ENCODE measurements at places on chromosomes 11 and 22.

DNA sequence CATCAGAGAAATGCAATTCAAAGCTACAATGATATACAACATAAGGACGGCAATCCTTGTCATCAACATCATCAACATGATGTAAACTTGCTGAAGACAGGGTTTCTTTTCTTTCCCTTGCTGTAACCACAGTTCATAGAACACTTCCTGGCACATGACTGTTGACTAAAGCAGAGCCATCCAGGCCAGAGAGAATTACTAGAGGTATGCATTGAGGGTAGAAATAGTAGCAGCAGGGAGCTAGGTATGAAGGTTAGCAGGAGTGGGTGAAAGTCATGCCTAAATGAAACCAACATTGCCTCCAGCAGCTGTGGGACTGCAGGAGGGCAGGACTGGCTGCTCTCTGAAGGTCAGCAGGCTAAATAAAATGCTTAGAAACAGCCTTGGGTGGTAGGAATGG lies 103.7 kb downstream of the LRRC32 start:
- DNase-seq: no peak

GRCh38 chr11:57315491-57315890 lies 9.3 kb downstream of the TNKS1BP1 start:
- DNase-seq: no peak

DNA sequence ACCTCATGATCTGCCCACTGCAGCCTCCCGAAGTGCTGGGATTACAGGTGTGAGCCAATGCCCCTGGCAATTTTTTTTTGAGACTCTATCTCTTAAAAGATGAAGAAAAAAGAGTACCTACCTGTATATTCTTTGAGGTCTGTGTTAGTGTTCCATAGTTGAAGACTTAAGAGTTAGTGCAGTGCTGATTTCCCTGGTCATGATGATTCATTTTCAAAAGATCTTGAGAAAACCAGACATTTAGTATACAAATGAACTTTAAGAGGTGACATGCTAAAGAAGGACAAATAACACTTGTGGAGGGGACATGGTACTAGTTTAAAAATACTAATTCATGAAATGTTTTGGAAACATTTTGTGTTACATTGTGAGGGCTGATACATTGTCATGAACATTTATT lies 17.7 kb downstream of the CBL start:
- no peak for DNase-seq

DNA sequence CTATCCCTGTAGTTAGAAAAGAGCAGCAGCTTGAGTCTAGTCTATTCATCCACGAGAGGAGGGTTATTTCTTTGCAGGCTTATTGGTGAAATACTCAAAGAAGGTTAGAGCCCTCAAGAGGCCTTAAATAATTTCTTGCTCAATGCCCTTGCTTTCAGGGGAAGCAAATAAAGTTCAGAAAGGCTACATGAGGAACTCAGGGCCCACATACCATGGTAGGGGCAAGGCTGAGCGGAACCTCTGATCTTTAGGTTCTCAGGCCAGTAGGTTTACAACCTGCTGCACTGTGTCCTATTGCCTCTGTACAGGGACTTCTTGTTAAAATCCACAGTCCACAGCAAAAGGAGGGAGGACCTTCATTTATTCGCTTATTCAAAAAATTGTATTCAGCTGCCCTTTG lies 101.7 kb downstream of the ADAMTS15 start:
- DNase-seq: no peak

DNA sequence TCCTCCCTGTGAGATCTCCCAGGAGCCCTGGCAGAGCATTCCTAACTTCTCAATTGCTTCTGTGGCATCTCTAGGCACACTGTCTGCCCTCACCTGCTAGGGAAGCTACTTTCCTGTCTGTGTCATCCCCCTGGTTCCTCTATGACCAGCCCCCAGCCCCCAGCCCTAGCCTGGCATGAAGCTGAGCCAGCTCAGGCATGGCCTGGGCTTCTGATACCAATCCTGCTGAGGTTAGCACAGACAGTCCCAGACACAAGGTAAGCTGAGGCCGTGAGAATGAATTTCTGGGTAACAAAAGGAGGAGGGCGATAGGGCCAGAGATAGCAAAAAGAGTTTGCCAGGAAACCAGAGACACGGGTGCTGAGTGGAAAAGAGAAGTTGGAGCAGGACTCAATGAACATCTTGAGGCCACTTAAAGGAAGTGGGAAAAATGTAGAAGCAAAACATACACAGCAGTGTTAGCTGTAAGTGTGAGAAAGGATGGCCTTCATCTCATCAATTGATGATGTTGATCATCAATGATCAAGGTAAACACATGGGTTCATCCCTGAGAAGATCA lies 87.6 kb upstream of the PICALM start:
- DNase-seq: no peak

- no peak for DNase-seq
These were observed 187.4 kb downstream of the MN1 start for GRCh38 chr22:27614006-27614649.
